ENCODE measurements at places on chromosomes 3 and 15. TPM values are rescaled to one million over a fixed set of nuclear protein-coding genes. Genes with fewer than 3 reads are reported as not detected.

- DNase-seq, result no peak
These were observed 635.6 kb upstream of the TBL1XR1 start for GRCh38 chr3:177832880-177833279.

DNA sequence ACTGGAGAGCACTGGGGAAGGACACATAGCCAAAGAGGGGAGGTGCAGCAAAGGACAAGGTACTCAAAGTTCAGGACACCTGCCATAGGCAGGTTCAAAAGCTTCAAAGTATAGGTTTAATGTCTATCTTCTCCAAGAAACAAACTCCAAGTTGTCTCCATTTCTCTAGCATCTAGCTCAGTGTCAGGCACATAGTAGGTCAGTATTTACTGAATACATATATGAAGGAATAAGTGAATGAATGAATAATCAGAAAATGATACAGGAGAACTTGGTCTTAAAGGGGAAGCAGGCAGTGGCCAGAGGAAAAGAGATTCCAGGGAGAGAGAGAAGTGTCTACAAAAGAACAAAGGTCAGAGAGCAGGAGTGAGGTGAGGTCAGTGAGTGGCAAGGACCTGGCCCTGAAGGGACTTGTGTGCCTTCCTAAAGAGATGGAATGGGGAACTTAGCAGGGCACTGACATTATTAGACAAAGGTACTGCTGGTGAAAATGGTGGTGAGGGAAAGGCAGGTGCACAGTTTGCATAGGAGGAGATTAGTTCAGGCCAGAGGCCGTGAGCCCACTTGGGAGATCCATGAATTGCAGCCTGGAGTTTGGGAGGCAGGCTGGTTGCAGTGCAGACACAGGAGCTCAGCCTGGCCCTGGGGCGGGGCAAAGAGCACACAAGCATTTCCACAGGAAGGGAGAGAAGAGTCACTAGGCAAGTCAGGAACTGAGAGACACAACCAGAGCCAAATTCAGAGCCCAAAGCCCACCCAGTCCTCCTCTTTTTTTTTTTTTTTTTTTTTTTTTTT lies 21.4 kb downstream of the TBC1D2B start:
- DNase-seq, result no peak

- DNase-seq, result no peak
These were observed 166.6 kb downstream of the TPRG1 start for GRCh38 chr3:189338366-189338765.

GRCh38 chr15:40985541-40986330 lies 32.5 kb downstream of the CHAC1 start:
- DNase-seq, result no peak

GMNC gene
- total RNA-seq, result 2.6 TPM

DNA sequence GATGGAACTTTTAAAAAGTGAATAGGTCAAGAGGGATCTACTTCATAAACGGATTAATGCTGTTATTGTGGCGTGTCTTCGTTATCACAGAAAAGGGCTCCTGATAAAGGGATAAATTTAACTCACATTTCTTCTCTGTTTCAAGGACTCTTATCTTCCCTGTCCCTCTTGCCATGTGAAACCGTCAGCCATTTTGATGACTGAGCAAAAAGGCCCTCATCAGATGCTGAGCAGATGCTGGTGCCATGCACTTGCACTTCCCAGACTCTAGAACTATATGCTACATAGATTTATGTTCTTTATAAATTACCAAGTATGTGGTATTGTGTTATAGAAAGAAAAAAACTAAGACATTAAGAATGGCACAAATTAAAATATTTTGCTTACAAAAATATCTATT lies 1011.8 kb upstream of the GBE1 start:
- DNase-seq, result no peak

DNA sequence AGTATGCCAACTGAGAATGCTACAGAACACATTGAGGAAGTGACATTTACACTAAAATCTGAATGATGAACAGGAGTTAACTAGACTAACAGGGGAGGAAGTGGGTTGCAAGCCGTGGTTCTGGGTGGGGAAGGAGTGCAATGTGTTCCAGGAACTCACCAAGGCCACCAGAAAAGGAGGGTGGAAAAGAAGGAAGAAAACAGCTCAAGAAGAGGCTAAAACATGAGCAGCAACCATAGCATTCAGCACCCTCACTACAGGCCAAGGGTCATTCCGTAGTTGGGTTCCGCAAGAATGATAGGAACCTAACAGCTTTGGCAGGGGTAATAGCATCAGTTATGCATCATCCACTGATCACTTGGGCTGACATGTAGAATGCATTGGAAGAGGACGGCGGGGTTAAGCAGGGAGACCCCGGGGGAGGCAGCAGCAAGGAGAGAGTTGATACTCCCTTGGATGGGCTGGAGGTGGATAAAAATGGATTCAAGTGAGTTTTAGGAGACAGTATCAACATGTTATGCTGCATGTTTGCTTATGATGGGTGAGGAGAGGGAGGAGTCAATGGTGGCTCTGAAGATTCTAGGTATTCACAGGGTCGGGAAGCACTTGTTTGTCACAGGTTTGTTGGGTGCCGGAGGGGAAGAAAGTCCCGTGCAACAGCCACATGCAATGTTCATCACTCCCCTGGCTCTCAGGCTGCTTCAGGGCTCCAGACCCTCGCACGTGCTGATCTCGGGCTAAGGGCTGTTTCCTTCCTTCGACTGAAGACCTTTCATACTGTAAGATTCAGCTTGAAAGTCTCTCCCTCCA lies 53.2 kb downstream of the LIPC start:
- DNase-seq, result no peak

STIMATE gene
- total RNA-seq, result 22.9 TPM

DNA sequence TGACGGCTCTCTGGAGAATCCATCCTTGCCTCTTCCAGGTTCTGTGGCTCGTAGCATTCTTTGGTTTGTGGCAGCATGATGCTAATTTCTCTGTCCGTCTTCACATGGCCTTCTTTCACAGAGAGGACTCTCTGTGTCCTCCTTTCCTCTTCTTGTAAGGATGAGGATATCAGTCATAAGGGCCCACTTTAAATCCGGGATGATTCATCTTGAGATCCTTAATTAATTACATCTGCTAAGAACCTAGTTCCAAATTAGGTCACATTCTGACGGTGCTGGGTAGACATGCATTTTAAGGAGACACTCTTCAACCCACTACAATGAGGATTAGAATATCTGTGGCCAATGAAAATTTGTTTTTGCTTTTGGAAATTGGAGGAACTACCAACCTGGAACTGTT lies 15.7 kb upstream of the GXYLT2 start:
- no peak for DNase-seq

- no peak for DNase-seq
These were observed 8.2 kb downstream of the XYLB start for GRCh38 chr3:38354588-38355330.

DNA sequence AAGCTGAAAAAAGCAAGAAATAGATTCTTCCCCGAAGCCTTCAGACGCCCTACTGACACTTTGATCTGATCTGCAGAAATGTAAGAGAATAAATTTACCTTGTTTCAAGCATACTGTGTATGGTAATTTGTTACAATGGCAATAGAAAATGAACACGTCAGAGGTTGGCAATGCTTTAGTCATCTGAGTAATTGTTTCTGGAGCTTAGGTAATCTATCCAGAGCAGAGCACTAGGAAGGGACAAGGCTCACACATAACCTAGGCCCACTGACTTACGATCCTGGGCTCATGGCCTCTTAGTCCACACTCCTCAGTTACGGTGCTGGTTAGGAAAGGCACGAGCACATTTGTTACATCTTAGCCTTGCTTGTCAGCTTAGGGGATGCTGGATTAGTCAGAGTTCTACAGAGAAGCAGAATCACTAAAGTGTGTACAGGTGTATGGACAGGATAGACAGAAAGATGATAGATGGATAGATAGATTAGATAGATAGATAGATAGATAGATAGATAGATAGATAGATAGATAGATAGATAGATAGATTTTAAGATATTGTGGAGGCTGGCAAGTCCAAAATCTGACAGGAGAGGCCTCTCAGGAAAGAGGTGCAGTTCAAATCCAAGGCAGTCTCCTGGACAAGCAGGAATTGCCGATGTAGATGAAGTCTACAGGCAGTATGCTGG lies 46.8 kb upstream of the TBC1D23 start:
- no peak for DNase-seq

ACTRT3 gene
- total RNA-seq, result 4.6 TPM

DNA sequence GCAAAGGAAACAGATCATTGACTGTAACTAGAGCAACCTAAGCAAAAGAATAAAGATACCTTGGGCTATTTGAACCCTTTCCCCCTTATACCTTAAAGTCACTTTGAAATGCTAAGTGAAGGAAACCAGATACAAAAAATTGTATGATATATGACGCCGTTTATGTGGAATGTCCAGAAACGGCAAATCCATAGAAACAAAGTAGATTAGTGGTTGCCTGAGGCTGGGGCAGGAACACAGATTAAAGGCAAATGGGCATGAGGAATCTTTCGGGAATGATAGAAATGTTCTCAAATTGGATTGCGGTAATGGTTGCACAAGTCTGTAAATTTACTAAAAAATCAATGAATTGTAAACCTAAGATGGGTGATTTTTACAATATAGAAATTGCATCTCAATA lies 160.1 kb upstream of the CCDC54 start:
- no peak for DNase-seq

ARL14 gene
- not detected for total RNA-seq

- DNase-seq, result no peak
These were observed 55.3 kb downstream of the FAM43A start for GRCh38 chr3:194740859-194741491.

DNA sequence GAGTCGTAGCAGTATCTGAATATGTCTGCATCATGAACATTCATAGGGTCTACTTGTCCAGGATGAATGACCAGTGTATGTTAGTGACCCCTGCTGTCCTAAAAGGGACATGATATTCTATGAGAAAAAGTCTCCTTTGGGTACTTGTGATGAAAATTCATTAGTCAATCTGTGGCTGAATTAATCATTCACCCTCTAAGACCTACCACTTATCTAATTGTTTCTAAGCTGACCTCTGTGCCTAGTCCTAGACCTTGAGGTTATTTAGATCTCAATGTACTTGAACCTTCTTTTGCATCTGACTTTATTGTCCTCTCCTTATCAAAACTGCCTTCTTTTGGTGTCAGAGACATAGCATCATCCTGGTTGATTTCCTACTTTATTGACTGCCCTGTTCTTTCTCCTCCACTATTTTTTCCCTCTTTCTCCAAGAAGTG lies 799.3 kb downstream of the DIPK2A start:
- DNase-seq, result no peak
